Stimulated activated CD4-positive, alpha-beta T cell treated with anti-CD3 and anti-CD28 coated beads, Interleukin-1b, Interleukin-23, amount 100 ng/mL, for 1 hour (primary cell): ENCODE measurements at places on chromosomes 6 and 20.

DNA sequence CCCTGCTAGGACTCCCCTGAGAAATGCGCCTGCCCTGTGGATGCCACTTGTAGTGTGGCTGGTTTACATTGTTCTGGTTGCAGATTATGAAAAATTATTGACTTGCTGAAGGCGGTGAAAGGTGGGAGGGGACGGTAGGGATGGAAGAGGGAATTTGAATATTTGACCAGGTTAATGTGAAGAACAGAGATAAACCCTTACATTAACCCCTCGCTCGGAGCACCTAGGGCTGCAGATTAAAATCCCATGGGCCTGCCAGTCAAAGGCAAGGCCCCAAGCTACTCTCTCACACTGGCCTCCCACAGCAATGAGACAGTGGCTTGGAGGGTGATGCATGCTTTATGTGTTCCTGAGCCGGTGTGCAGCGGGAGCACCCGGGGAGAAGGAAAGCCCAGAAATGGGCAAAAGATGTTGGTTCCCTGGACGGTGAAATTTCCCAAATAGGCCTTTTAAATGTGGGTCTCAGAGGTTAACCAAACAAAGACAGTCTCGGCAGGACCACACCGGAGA is 2.5 kb downstream of the FOXF2 start:
- DNase-seq: no peak

DNA sequence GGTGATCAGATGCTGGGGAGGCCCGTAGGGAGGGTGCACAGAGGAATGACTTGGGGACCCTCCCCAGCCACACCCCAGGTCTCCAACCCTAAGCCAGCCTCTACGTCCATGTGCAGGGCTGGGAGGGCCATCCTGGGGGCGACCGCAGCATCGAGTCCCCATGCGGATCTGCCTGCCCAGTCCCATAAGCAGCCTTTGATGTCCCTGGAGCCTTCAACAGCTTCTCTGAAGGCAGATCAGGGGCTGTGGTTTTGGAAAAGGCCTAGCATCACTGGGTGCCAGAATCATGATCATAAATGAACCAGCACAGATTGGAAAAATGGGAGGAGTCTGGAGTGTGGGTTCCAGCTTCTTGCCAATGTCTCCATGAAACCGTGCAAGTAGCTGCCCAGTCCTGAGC is 22.9 kb downstream of the TOX2 start:
- DNase-seq: no peak

DNA sequence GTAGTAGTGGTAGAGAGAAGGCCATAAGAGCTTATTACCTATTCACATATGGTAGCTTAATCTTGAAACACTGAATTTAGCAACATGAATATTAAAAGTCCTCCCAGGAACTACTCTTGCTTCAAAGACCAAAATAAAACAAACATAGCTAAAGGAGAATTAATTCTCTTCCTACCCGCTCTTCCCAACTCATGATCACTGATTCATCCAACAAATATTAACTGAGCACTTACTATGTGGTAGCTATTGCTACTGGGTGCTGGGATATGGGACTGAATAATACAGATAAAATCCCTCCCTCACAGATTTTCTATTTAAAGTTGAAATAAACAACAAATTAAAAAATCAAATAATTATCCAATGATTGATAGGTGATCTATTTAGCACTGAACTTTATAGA is 287.1 kb downstream of the BTBD9 start:
- DNase-seq: no peak

DNA sequence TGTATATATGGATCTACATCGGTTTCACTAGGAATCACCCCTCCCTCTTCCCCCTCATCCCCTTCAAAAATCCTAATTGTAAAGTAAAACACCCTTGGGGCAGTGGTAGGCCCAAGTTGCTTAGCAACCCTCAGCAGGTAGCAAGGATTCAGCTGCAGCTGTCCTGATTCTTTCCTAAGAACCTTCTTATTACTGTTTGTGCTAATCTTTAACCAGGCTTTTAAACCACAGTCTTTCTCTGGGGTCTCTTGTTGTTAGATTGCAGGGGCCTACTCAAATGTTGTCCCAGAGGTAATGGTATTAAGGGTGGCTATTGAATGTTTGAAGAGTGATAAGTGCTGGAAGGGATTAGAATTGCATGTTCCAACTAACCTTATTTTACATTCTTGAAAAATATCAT is 46.4 kb downstream of the PRL start:
- no peak for DNase-seq

DNA sequence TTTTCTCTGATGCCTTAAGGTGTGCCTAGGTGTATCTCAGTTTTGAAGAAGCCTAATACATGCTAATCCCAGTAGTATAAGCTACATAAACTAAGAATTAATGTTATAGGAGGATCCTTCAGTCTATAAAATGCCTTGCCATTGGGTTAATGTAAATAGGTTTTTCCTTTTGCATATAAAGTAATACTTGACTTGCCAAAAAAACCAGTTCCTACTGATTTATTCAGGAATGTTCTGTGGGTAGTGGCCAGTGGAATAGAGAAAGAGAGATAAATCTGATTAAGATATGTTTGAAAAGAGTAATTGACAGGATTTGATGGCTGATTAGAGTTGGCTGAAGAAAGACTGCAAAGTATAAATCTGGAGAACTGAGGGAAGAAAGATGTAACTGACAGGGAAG is 273.4 kb downstream of the ZFAND3 start:
- DNase-seq: no peak

DNA sequence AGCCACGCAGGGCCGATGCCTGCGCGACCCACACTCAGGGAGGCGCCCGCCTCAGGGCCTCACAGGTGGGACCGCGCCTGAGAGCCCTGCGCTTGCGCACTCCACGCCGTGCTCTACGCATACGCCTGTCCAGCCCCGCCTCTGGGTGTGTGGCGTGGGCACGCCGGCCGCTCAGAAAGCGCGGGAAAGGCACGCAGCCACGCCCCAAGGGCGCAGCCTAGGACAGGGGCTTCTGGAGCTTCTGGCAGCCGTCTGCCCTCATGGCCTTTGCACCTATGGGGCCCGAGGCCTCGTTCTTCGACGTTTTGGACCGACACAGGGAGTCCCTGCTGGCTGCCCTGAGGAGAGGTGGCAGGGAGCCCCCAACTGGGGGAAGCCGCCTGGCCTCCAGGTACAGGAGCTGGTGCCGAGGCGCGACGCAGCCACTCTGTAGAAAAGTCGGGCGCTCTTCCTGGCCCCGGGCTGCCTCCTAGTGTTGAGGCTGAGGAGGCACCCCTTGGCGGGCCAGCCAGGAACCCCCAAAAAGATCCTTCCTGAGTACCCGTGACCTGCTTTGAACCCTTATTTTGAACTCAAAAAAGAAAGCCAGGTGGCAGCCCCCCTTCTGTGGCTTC is at the start of gene SPO11:
SPO11 (plus strand) TSS at position 196 of the 614 bp plus-strand sequence; CDS start at position 261, 65 bp downstream.
- DNase-seq: no peak

DNA sequence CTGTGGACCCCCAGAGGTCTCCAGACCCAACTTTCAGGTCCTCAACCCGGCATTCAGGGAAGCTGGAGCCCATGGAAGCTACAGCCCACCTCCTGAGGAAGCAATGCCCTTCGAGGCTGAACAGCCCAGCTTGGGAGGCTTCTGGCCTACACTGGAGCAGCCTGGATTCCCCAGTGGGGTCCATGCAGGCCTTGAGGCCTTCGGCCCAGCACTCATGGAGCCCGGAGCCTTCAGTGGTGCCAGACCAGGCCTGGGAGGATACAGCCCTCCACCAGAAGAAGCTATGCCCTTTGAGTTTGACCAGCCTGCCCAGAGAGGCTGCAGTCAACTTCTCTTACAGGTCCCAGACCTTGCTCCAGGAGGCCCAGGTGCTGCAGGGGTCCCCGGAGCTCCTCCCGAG is 950 bp downstream of the GNAS start:
- DNase-seq: no peak

DNA sequence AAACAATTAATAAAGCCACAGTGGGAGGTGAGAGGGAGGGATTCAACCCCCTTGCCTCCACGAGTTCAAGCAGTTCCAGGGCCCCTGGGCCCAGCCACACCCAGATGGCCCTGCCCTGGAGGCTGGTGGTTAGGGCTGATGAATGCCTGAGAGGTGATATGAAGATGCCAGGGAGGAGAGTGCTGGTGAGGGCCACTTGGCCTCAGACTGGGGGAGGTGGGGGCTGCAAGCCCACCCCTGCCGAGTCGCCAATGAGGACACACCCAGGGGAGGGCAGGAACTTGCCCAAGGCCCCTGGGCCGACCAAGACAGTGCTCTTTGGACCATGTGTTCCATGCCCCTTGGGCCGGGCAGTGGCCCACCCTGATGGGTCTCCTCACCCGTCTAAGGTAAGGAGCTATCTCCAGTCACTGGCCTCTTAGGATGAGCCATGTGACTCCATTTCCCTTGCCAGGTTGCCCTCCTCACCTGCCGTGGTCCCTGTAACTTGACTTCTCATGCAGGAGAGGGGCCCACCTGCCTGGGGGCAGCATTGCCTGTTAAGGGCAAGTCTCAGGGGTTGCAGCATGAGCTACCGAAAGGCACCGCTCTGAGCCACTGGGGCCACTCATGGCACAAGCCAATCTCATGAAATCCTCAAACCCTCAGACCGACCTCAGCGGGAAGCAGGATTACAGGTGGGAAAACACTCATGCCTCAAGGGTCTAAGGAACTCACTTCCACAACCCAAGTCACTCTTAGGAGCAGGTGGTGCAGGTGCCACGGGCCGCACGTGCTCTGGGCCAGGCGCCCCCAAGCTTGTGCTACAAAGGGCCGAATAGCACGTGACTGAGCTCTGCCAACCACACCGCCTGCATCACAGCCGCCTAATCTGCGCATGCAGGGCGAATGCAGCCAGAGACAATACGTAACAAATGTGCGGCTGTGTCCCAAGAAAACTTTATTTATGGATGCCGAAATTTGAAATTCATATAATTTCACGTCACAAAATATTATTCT is 147.4 kb upstream of the MLN start:
- no peak for DNase-seq

DNA sequence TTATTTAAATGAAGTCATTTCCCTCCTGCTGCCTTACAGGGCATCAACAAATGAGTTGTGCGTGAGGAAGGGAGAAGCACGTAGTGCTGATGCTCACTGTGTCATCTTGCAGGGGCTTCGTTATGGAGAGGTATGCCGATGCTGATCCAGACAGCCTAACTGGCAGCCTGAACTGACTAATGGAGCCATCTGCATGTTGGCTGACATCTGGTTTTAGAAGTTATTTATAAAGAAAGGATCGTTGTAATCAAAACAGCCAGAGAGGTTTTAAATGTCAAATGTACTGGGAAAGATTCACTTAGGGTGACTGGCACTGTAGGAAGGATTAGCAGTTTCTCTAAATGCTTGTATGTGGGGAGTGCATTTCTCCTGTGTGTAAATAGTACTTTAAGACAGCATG is 54.6 kb downstream of the FARS2 start:
- DNase-seq: no peak

DNA sequence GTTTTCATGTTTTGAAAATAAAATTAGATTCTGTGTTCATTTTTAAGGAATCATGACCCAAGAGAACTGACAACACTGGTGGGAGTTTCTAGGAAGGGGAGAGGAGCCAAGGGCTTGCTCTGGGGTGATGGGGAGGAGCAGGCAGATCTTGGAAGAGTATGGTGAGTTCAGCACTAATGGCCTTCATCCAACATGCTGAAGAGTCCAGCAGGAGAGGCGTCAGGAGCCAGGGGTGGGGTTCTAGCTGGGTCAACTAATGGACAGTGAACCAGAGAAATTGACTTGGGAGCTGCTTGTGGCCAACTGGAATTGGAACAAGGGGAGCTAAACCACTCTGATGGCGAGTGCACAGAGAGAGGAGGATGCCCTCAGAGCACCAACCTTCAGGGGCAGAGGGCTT is 107.1 kb downstream of the MRPL14 start:
- no peak for DNase-seq

GRCh38 chr20:50014570-50015562 is 32.1 kb downstream of the SNAI1 start:
- no peak for DNase-seq

DNA sequence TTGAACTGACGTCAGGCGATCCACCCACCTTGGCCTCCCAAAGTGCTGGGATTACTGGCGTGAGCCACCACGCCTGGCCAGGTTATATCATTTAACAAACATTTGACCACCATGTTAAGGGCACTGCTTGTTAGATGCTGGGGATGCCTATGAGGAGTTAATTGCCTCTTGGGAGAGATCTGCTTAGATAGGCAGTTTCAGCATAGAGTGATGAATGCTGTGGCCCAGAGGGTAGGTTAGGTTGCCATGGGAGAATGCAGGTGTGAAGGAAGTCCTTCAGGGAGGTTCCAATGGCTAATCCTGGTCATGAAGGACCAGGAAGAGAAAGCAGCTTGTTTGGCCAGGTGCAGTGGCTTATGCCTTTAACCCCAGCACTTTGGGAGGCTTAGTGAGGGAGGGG is 17.0 kb downstream of the PHF20 start:
- DNase-seq: no peak

DNA sequence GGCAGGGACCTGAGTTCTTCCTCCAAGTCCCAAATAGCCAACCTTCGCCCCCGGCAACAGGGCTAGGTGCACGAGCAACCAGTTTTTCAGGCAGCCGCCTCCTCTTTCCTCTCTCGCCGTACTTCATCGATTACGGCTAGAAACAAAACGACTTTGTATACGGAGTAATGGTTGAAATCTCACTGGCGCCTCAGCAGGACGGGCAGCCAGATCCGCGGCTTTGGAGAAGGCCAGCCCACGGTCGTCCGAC is 333 bp upstream of the SMIM13 start:
- no peak for DNase-seq

GRCh38 chr6:168134560-168135201 is 55.7 kb upstream of the FRMD1 start:
- DNase-seq: no peak

- DNase-seq: no peak
Measured at GRCh38 chr20:34479627-34480026, 36.6 kb upstream of the DYNLRB1 start.

GRCh38 chr20:51766994-51767866 is 960 bp downstream of the ATP9A start:
- no peak for DNase-seq

DNA sequence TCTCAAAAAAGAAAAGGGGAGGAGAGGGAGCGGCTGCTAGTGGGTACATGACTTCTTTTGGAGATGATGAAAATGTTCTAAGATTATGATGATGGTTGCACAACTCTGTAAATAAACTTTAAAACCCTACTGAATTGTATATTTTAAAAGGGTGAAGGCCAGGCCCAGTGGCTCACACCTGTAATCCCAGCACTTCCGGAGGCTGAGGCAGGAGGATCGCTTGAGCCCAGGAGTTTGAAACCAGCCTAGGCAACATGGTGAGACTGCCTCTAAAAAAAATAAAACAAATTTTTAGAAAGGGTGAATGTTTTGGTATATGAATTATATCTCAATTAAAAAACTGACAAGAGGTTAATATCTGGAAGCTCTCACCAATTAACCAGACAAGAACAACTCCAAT is 45.4 kb downstream of the BAK1 start:
- no peak for DNase-seq

- DNase-seq: no peak
Measured at GRCh38 chr20:56348305-56348693, 10.5 kb upstream of the FAM210B start.
